ENCODE measurements at places on chromosomes 6 and 20. TPM values are rescaled to one million over a fixed set of nuclear protein-coding genes. Genes with fewer than 3 reads are reported as not detected.
A peak's percentile ranks its signal among the peaks of the same experiment; 100 is the strongest.

Gene PDYN
- not detected for total RNA-seq

Gene RWDD2A
- total RNA-seq, result 1.3 TPM

Gene CFAP61
- total RNA-seq, result not detected

Gene CNKSR3
- not detected for total RNA-seq

Gene ZNF165
- 0.70 TPM for total RNA-seq

Gene LCA5
- not detected for total RNA-seq

Gene SRMS
- not detected for total RNA-seq

Gene BLOC1S5
- total RNA-seq, result 18.2 TPM

DNA sequence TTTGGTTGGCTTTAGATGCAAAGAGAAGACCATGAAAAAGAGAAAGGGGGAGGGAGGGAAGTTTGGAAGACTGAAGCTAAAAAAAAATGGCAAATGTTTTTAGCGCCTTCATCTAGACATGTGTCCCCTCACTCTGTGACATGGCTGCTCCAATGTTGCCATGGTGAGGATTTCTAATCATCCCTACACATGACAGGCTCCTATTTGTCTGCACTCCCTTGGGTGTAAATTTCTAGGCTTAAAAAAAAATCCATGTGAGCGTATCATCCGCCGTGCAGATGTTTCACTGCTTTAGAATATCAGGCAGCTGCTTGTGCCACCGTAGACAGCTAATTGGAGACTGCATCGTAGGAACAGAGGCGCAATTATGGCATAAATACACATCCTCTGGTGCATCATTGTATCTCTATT lies 761.1 kb upstream of the MMS22L start:
- no peaks in the 10 kb centered on the region for H3K4me1 ChIP-seq
- no peaks in the 10 kb centered on the region for H3K27me3 ChIP-seq
- no peak overlapping the region for H3K4me3 ChIP-seq
- H3K27ac ChIP-seq, result no peak overlapping the region
- no peaks in the 10 kb centered on the region for H3K36me3 ChIP-seq

GRCh38 chr6:137475103-137475502 lies 19.1 kb downstream of the OLIG3 start:
- H3K4me1 ChIP-seq, result no peaks in the 10 kb centered on the region
- no peaks in the 10 kb centered on the region for H3K36me3 ChIP-seq
- no peak overlapping the region for H3K4me3 ChIP-seq
- H3K27me3 ChIP-seq, result peaks cover 45% of the 10 kb centered on the region

DNA sequence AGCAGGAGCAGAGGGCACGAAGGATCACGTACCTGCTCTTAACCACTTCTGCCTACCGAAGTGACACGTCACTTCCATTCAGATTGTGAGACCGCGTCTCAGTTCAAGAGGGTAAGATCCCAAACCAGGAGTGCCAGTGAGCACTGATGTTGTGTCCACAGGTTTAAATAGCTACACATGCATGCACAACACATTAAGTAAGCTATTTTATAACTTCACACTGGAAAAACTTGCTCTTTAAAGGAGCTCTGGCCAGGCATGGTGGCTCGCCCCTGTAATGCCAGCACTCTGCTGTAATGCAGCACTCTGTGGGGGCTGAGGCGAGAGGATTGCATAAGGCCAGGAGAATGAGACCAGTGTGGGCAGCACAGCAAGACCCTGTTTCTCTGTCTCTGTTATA lies 21.1 kb downstream of the ABHD12 start:
- no peaks in the 10 kb centered on the region for H3K27me3 ChIP-seq
- DNase-seq, result no peak
- no peak overlapping the region for H3K4me3 ChIP-seq
- no peak overlapping the region for H3K27ac ChIP-seq
- H3K36me3 ChIP-seq, result peaks cover 21% of the 10 kb centered on the region

GRCh38 chr6:133466680-133467079 lies 225.5 kb downstream of the EYA4 start:
- no peak overlapping the region for H3K27ac ChIP-seq
- H3K36me3 ChIP-seq, result no peaks in the 10 kb centered on the region
- DNase-seq, result no peak
- no peaks in the 10 kb centered on the region for H3K27me3 ChIP-seq
- no peak overlapping the region for H3K4me3 ChIP-seq
- no peaks in the 10 kb centered on the region for H3K4me1 ChIP-seq

DNA sequence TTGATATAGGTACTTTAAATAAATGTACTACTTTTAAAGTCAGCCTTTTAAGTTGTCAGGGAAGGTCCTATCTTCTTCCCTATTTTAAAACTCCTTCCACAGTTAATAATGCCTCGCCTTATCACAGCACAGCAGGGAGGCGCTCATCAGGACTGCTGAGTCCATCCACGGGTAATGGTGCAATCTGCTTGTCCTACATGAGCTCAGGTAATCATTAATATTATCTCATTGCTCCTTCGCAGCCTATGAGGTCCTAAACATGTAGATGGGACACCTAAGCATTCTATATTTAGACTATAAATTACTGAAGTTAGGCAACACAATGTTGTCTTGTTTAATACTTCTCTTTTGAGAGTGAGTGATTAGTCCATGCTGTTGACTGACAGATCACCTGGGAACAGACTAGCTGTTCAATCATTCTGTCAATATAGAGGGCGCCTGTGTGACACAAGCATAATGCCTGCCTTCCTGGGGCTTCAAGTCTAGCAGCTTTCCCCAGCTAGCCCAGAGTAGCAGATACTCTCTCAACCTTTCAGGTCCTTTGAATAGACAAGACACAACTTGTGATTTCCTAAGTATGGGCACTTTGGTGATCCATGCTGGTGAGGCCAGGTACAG lies 91.0 kb downstream of the FYN start:
- H3K4me1 ChIP-seq, result peaks cover 86% of the 10 kb centered on the region
- DNase-seq, result no peak
- H3K27ac ChIP-seq, result peak overlapping the region; percentile 67
- H3K4me3 ChIP-seq, result no peak overlapping the region
- peaks cover 42% of the 10 kb centered on the region for H3K36me3 ChIP-seq

- peak overlapping the region; percentile 78 for H3K4me3 ChIP-seq
- peak overlapping the region; percentile 84 for H3K27ac ChIP-seq
- peak; percentile 89 for DNase-seq
Measured at GRCh38 chr6:29887819-29888776, 54.2 kb upstream of the HLA-A start.

- no peaks in the 10 kb centered on the region for H3K4me1 ChIP-seq
- H3K36me3 ChIP-seq, result no peaks in the 10 kb centered on the region
- no peak for DNase-seq
- no peaks in the 10 kb centered on the region for H3K27me3 ChIP-seq
Measured at GRCh38 chr6:48447251-48447650, 336.3 kb upstream of the PTCHD4 start.

DNA sequence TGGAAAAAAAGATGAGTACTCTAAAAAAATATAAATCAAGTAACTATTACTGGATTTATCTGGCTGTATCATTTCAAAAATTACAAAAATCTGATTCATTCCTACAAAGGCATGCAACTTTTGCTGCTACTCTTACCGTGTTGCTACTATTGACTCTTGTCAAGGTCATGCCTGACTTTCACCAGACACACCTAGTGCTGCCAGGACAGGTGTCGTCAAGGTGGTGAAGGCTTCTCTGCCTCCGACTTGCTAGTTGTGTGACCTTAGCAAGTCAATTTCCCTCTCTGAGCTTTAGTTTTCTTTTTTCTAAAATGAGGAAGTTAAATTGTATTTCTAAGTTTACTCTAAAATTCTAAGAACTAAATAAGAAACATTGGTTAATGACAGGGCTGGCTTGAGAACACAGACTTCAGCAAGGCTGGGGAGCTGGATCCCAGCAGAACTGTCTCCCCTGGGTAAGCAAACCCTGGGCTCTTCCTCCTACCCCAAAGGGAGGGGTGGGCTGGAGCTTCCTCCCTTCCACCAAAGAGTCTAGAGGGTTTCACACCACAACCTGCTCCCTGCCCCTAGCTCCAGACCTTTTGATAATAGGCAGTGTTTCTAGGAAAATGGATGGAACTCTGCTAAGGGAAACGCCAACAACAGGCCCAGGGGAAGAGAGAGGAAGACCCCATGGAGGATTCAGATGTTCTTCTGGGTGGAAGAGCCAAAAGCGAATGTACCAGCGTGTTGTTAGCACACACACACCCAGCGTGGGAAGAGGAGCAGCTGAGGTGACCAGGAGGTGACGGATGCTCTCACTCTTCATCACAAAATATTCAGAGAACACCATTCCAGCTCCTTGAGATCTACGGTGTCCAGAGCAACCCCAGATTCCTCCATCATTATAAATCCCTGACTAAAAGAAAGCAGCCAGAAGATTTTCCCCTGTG lies 47.9 kb upstream of the CITED2 start:
- H3K27ac ChIP-seq, result no peak overlapping the region
- DNase-seq, result no peak
- no peak overlapping the region for H3K4me3 ChIP-seq
- peaks cover 4% of the 10 kb centered on the region for H3K4me1 ChIP-seq
- peaks cover 3% of the 10 kb centered on the region for H3K27me3 ChIP-seq

DNA sequence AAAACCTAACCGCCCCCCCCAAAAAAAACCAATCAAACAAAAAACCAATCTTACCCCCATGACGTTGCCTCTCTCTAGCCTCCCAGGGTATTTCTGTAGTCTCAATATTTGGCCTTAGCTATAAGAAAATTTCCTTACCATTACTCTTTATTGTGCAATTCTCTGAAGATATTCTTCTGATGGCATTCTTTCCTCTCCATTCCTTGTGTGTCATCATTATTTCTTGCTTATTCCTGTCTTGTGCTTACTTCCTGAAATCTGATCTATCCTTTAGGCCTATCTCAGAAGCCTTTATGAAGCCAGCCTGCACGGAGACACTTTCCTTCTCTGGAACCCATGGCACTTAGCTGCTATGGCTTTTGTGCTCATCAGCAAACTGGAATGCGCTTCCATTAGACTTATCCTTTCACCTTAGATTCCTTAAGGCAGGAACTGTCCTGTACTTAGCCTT lies 65.9 kb upstream of the DDR1 start:
- H3K27ac ChIP-seq, result no peak overlapping the region
- no peak overlapping the region for H3K4me3 ChIP-seq
- peaks cover 70% of the 10 kb centered on the region for H3K4me1 ChIP-seq
- H3K36me3 ChIP-seq, result peaks cover 19% of the 10 kb centered on the region
- H3K27me3 ChIP-seq, result no peaks in the 10 kb centered on the region
- no peak for DNase-seq

- DNase-seq, result no peak
- H3K27ac ChIP-seq, result no peak overlapping the region
- no peaks in the 10 kb centered on the region for H3K4me1 ChIP-seq
- H3K27me3 ChIP-seq, result peaks cover 9% of the 10 kb centered on the region
- no peaks in the 10 kb centered on the region for H3K36me3 ChIP-seq
Measured at GRCh38 chr6:8180327-8181159, 78.2 kb upstream of the EEF1E1 start.

GRCh38 chr6:106046116-106046853 lies 39.9 kb upstream of the PRDM1 start:
- no peak for DNase-seq
- H3K4me3 ChIP-seq, result no peak overlapping the region
- H3K27me3 ChIP-seq, result no peaks in the 10 kb centered on the region
- H3K36me3 ChIP-seq, result peaks cover 4% of the 10 kb centered on the region
- H3K4me1 ChIP-seq, result peaks cover 2% of the 10 kb centered on the region
- H3K27ac ChIP-seq, result no peak overlapping the region

GRCh38 chr6:130885392-130886192 lies 58.4 kb downstream of the SMLR1 start:
- no peaks in the 10 kb centered on the region for H3K27me3 ChIP-seq
- H3K4me3 ChIP-seq, result no peak overlapping the region
- H3K27ac ChIP-seq, result no peak overlapping the region
- H3K36me3 ChIP-seq, result no peaks in the 10 kb centered on the region

DNA sequence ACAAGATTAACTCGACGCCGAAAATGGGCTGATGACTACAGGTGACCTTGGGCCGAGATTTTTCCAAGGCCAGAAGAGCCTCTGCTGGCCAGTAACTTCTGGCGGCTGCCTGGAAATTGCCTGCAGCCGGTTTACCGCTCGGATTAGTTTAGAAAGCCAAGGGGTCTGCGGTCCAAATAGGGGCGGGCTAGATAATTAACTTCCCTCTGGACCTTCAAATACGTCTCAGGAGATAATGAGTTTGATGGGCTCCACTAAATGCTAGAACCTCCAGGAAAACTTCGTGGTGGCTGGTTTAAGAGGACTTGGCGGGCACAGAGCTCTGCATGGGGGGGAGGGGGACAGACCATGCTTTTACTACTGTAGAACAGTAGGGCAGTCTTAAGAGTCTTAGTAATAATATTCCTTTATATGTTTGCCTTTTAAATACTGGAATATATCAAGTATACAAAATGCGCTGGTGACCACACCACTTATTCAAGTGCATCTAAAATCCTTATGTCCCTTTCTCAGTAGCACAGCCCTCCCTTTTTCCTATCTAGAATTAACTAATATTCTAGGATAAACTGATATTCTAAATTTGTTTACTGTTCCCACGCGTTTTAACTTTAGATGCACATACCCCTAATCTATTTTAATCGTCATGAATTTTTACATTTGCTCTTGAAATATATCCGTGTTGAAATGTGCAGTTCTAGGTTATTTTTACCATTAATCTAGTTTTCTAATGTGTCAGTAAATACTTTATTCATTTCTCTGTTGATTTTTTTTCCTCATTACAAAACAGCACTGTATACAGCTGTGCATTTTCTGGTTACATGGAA lies 107.5 kb upstream of the PRSS16 start:
- DNase-seq, result peak; percentile 67
- H3K36me3 ChIP-seq, result peaks cover 12% of the 10 kb centered on the region
- peak overlapping the region; percentile 94 for H3K27ac ChIP-seq
- H3K4me3 ChIP-seq, result peak overlapping the region; percentile 90

Measured in activated CD8-positive, alpha-beta memory T cell treated with anti-CD3 and anti-CD28 coated beads, Interleukin-2, amount 10 ng/mL, durations not matched to agents 7 days and 5 days (primary cell).